ENCODE measurements at places on chromosomes 6 and 20.

- no peak for DNase-seq
Observed at GRCh38 chr6:490251-491037, 98.9 kb downstream of the IRF4 start.

- no peak for DNase-seq
Observed at GRCh38 chr6:90645634-90646033, 58.8 kb upstream of the MAP3K7 start.

DNA sequence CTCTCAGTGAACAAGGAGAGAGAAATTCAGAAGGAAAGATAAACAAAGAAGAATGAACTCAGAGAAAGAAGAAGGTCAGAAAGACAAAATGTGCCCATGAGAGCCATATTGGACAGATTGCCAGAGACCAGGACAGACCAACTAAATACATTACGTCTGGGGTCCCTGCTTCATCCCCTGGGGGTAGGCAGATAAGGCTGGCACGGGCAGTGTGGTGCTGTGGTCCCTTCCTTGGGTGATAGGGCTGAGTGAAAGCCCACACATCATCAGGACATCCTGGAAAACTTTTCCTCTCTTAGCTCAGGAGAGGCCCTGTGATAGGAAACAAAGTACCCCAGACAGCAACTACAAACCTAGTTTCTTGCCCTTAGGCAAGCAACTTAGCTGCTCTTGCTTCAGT, 13.2 kb upstream of the ARMC12 start:
- DNase-seq, result no peak

DNA sequence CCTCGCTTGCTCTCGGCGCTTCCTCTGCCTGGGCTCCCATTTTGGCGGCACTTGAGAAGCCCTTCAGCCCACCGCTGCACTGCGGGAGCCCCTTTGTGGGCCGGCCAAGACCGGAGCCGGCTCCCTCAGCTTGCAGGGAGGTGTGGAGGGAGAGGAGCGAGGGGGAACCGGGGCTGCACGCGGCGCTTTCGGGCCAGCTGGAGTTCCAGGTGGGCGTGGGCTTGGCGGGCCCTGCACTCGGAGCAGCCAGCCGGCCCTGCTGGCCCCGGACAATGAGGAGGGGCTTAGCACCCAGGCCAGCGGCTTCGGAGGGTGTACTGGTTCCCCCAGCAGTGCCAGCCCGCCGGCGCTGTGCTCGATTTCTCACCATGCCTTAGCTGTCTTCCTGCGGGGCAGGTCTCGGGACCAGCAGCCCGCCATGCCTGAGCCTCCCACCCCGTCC, 10.2 kb upstream of the SRPK1 start:
- DNase-seq, result no peak

DNA sequence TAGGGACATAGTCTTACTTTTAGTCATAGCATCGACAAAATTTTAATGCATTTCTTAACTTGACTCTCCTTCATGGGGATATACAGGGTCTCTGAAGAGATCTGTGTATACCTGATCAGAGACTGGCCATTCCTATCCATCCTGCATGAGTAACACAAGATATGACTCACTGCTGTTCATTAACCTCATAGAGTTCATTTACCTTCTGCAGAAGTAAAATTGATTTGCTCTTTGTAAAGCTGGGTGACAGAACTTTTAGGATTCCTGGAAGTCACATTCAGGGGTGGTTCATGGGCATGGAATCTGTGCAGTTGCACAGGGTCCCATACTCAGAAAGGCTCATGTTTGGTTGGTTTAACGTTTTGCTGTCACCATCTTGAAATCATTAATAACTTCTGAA, 53.2 kb downstream of the PDE7B start:
- DNase-seq, result no peak
